ENCODE measurements at places on chromosomes 7 and 10.
A peak's percentile ranks its signal among the peaks of the same experiment; 100 is the strongest.

DNA sequence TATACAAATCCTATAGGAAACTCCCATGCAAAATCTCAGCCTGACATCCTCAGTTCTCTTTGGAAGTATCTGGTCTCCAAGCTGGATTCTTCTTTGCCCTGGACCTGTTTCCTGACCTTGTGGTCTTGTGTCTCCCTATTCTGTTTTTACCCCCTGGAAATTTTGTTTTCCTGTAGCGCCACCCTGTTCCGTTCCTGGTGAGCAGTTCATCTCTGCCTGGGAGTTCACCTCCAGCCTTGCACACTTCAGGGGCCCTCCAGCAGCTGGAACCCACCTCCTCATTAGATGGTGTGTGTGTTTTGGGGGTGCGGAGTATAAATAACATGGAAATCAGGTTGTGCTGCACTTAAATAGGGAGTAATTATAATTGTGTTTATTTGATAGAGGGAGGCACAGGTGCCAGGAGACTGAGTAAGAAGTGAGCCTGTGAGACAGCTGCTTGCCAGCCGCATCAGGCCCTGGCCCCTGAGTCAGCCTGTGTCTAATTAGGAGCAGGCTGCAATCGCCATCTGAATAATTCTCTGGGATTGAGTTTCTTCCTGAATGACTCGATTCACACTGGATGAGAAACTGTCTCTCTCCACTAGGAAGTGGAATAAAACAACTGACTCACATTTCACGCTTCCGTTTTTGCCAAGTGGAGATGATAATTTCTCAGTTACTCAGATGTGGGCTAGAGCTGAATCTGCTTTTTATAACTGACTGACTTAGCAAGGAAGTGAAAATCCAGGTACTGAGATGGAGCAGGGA lies 69.4 kb upstream of the HECTD2 start:
- no peak for DNase-seq

- DNase-seq, result no peak
Measured at GRCh38 chr7:24835643-24836042, 78.4 kb upstream of the GSDME start.

DNA sequence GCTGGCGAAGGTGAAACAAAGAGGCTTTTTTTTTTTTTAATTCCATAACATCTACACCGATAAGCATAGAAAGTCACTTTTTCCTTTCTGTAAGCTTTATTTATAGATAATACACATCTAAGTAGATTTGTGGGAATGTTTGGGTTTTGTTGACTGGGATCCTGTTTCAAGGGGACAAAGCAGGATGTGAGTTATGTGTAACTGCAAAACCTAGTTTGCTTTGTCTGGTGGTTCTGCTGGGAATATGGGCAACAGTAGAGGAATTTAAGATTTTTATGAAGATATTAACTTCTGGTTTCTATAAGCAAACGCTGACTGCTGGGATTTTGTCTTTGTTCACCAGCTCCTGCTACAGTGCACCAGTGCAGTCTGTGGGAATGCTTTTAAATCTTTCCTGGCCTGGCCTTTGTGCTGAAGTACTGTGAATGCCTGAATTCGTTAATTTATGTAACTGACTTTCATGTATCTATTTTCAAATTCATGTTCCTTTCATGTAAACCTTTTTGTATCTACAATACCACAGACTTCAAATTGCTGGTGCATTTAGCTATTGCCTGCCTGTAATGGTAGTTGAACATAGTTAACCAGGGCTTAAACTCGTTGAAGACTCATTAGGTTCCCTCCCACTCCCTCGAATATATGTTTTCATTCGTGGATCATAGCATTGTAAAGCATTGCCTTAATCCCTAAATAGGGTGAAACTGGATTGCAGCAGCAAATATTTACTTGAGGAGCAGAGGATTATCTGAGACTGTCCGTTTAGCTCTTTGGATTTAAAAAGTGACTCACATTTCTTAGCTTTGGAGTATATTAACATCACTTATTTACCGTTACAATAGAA lies 1.5 kb downstream of the KLHL7 start:
- peak; percentile 22 for DNase-seq

DNA sequence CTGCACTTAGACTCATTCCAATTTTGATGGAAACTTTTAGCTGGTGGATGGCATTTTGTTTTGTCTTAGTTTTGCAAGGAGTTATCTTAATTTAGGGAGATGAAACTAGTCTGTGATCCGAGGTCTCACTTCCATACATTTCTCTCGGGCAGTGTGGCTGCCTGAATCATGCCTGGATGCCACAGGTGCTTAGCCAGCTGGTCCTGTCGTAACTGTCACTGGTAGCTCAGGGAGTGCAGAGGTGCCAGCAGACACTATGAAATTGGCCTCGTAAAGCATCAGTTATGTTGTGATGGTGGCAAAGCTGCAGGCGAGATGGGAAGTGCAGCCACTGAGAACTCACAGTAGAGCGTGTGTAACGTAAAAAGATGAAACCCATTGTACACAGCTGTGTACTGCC lies 74.9 kb downstream of the EGFR start:
- no peak for DNase-seq

DNA sequence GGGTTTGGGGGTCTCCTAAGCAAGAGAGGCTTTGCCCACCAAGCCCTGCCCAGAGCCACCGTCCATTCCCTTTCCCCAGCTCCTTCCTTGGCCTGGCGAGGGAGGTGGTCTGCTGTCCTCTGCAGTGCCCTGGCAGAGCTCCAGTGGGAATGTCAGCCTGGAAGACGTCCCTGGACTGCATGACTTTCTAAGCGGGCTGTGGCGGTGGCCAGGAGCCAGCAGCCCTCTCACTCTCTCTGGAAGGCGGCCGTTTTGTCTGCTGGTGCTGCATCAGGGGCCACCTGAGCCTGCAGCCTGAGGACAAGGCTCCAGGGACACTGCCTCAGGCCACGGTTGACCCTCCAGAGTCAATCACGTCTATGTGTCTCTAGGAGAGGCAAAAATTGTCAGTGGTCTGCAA lies 271.0 kb downstream of the SKAP2 start:
- no peak for DNase-seq

DNA sequence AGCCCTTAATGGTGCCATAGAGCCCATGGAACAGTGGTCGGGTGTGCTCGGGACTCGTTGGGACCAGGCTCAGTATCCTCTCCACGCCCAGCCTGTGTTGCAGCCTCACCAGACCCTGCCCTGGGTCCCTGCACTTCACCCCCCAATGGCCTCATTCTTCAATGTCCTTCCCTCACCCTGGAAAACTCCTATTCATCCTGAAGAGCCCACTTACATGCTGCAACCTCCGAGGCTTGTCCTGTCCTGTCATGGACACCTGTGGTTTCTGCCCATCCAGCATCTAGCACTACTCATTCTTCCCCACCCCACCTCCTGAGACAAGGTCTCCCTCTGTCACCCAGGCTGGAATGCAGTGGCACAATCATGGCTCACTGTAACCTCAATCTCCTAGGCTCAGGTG lies 7.7 kb downstream of the MMD2 start:
- no peak for DNase-seq

GRCh38 chr7:28573059-28573553 lies 160.8 kb downstream of the CREB5 start:
- DNase-seq, result no peak

DNA sequence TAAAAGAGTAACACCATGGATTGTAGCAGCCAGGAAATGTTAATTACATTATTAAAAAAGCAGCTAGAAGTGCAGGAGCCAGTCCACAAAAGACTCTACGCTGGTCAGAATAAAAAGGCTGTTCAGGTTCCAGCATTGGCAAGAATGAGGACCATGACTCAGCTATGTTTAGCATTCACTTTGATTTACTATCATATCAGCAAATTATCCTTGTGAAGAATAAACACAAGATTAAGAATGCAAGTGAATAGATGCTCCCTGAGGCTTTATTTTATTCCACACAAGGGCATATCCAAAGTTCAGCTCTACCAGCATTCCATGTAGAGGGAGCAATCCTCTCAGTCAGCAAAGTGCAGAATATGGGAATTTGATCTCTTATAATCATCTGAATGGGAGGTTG lies 13.6 kb downstream of the DGKB start:
- DNase-seq, result no peak

DNA sequence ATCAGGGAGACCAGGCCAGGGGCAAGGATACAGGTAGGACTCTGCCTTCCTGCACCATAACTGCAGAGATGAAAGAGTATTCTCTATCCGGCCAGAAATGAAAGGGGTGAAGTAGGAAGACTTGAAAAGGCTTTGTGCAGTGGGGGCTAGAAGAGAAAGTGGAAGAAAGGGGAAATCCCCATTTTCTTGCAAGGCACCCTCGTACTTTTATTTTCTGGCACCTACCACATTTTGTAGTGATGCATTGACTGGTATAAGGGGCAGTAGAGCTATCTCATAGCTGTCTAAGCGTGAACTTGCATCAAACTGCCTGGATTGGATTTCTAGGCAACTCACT lies 752 bp upstream of the CAMK2G start:
- peak; percentile 51 for DNase-seq

- DNase-seq, result peak; percentile 70
Measured at GRCh38 chr10:6647811-6648526, 67.9 kb upstream of the PRKCQ start.

DNA sequence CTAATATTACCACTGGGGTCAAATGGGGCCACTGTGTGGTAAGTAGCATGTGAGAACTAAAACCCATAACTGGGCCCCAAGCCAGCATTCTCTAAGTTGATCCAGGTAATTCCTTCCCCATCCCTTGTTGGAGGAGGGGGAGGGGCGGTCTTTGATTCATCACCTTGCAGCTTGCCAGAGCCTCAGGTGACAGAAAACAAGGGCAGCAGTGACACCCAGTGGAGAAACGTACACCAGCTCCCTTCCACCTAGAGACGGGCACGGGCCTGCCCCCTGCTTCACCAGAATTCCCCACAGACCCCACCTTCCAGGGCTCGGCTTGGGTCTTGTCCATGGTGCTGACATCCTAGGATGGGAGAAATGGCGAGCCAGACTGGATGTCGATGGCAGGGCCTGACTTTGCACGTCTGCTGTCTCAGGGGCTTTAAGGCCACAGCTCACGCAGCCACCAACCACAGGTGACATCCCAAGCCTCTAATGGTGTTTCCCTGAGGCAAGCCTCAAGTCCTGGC lies 102.0 kb downstream of the STRA8 start:
- peak; percentile 30 for DNase-seq

GRCh38 chr7:105246679-105247078 lies 142.0 kb downstream of the SRPK2 start:
- DNase-seq, result no peak

GRCh38 chr7:116100626-116101025 lies 70.1 kb upstream of the TFEC start:
- DNase-seq, result no peak

DNA sequence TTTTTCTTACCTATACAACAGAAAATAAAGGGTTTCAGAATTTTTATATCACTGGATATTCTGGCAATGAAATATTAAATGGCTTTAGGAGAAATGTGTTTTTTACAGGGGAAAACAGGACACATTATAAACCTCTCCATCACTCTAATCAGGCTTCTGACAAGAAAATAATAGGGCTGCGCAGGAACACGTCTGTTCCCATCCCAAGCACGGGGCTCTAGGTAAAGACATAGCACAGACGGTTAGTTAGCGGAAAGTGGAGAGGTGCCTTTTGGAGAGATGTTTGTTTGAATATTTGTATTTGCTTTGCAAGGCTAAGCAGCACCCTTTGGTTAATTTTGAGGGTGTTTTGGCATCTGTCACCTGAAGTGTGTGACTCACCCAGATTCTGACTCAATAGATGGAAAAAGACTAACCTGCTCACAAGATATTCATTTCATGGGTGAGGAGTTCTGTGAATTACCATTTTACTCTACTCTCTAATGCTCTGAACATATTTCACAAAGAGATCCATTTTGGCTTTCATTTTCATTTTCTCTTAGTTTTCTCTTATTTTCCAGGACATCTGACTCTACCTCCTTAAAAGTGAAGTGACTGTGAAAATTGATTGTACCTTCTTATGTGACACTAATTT lies 174.5 kb upstream of the AKR1E2 start:
- no peak for DNase-seq

DNA sequence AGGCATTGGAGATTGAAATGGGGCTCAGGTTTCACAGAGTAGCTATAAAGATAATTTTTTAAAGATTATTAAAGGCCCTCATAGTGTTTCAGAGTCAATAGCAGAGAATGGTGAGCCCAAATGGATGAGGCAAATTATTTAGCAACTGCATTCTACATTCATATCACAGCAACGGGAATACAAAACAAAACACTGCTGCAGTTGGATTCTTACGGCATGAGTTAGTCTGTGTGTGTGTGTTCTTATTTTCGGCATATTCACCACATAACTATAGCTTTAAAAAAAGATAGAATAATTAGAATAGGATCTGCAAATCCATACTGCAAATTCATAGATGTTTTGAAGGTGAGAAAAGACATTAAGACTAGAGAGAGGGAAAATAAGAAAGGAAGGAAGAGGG lies 66.0 kb downstream of the SUGCT start:
- no peak for DNase-seq

DNA sequence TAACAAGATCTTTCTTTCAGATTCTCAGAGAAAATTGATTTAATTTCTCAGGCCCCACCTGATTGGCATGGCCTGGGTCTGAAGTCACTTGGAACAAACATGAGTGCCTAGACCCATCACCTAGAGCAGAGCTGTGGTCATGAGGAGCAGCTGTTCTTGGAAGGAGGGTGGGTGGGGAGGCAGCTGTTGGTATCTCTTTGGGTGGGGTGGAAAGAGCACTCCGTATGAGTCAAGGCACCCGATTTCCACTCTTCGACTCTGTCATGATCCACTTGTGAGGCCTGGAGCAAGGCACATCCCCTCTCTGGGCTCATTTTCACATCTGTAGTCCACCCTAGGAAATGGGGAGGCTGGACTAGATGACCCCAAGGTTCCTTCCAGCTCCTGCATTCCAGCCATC lies 156.7 kb downstream of the C10orf105 start:
- DNase-seq, result no peak

DNA sequence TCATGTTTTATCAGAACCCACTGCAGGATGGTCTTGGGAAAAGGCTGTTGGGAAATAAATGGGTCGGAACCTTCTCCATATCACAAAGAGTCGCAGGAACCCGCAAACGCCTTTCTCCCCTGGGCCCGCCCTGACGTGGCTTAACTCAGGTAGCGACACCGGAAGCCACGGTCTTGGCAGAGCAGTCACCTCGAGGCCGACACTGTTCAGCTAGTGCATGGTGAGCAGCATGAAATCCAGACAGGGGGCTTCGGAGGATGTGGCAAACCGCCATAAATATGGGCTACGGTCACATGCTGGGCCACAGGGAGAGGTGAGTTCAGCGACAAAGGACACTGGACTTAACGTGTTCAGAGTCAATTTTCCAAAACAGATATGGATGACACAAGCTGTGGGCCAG lies 421.9 kb downstream of the PTPRN2 start:
- no peak for DNase-seq

Data from Kasumi-1 (cell line).